ENCODE measurements at places on chromosomes 5 and 9.

DNA sequence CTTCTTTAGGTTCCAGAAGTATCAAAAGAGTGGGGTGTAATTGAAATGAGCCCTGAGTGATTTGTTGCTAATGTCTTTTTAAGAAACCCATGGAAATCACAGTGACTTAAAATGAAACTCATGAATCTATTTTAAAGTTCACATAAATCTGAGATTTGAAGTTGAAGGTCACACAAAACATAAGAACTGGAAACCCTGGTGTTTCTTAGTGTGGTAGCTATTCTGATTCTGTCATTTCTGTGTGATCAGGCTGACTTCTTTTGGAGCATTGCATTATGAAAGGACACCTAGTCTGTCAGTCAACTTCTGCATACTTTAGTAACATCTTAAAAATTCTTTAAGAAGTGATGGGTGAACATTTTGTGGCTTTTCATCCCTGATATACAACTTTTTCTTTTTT lies 448.8 kb downstream of the TLE4 start:
- DNase-seq, result no peak

DNA sequence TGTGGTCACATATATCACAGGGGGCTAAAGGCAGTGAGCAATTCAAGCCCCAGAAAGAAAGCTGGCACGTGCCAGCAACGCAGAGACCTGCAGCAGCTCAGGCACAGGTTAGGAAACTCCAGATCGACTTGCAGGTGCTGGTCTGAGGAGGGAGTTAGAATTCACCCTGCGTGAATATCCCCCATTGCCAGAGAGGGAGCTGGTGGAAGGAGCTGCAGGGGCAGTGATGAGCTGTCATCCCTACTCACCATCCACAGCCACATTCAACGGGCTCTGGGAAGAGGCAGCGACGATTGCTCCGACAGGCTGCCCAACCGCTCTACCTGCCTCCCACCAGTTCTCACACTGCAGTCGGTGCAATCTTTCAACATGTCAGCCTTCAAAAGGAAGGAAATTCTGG lies 40.8 kb upstream of the CLK4 start:
- no peak for DNase-seq

DNA sequence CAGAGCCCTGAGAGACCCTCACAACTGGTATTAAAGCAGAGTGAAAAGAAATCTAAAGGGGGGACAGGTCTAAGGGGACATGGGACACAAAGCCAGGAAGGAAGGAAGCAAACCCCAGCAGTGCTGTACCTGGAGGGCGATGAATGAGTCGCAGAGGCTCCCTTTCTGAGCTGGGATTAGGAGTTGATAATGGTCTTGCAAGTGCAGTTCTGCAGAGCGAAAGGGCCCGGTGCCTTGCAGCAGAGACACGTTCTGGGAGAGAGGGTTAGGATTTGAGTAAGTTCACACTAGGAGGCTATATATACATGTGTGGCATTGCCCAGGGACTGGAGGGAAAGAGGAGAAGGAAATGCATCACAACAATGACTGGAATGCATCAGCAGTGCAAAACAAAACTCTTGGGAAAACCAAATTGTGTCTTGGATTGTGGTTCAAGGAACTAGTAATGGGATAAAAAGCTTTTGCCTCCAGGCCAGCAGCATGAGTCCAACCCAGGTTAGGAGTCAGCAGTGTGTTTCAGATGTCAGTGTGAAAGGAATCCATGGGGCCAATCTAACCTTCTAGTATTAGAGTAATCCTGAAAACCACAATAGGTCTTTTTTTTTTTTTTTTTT lies 38.8 kb upstream of the LIFR start:
- DNase-seq, result no peak

DNA sequence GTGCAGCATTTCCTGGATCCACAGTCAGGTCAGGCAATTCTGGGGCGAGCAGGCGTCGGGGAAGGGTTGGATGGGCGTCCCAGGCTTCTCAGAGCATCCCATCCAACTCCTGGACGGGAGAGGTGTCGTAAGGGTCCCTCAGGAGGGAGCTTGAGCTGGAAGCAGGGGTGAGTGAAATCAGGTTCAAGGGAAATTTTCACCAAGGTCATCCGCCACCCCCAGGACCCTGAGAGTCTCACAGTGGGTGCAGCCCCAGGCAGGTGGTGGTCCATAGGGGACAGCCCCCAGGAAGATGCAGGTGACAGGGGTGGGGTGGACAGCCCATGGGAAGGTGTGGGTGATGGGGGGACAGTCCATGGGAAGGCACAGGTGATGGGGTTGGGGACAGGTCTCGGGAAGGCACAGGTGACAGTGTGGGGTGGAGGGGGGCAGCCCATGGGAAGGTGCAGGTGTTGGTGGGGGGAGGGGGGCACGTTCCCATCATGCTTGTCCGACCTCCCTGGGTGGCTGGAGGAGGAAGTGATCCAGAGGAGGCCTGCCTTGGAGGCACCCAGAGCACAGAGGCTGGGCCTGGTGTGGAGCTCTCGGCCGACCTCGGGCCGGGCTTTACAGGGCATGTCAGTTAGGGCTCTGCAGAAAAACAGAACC lies 48.9 kb downstream of the AHRR start:
- DNase-seq, result no peak

DNA sequence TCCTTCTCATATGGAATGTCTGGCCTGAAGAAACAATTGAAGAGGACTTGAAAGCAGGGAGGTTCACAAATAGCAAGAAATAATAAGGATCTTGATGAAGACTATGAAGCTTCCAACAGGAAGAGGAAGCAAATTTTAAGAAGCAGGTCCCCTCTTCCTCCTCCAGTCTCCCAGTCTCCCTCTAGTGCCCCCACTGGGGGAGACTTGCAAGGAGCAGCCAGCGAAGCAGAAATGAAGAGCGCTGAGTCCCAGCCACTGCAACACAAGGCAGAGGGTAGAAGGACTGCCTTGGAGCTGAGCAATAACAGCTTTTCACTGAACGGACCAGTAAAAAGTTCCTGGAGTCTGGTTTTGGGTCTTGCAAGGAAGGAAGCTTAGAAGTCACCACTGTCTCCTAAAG lies 32.6 kb upstream of the ACO1 start:
- DNase-seq, result no peak

DNA sequence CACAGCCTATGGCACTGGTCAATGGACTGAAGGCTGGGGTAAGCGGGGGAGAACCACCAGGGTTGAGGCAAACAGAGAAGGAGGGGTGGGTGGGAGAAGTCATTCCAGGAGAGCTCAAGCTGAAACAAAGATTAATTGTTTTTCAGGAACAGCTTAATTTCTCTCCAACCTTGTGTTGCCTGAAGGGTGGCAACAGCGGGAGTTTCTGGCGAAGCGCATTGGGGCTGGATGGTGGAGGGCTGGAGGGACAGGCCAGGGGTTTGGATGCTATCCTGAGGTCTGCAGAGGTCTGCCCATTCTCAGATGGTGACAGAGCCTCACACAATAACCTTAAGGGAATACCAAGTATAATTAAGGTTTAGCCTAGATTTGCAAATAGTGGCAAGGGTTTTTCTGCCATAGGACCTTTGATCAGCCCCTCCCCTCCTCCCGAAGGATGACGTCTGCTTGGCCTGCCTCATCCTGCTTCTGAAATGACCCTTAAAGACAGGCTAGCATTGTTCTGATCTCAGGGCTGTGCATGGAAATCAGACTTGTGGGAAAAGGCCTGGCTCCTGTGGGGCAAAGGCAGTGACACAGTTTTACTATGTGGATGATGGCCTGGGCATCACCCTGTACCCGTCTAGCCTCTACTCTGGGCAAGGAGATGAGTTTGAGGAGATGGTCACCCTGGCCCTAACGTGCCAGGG lies 32.7 kb downstream of the PSD2 start:
- no peak for DNase-seq

- DNase-seq, result no peak
Measured at GRCh38 chr5:32713770-32714381, 2.8 kb downstream of the NPR3 start.

GRCh38 chr9:92535940-92536850 lies at the start of gene ECM2:
Gene ECM2, minus strand, starts transcription at chr9:92535990. Its CDS starts 13,124 bp downstream, at chr9:92522866.
- DNase-seq, result no peak

DNA sequence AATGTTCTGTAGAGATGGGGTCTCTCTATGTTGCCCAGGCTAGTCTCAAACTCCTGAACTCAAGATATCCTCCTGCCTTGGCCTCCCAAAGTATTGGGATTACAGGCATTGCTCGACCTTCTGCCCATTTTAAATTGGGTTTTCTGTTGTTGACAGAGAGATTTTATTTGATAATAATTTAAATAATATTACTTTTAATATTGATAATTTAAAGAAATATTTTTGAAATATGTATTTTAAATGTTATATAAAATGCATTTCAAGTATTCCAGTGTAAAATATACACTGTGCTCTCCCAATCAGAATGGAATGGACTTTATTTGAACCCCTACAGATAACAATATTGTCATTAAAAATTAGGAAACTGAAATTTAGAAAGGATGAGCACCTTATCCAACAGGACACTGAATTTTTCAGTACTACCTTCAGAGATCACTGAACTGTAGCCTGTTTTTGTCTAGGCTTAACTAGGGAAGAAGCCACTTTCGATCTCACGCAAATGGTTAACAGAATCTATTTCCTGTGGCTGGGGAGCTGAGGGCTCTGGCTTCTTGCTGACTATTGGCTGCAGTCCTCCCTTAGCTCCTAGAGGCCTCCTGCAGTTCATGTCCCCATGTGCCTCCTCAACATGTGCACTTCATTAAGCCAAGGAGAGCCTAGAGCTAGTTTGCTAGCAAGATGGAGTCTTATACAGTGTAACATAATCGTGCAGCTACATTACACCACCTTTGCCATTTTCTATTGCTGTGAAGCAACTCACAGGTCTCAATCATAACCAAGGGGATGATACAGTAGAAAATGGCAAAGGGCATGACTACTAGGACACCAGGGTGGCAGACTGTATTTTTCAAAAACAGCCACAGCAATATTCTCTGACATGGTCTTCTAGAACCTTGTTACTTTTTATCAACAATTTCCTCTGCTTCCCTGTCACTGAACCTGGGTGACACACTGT lies 150.0 kb downstream of the CDC42SE2 start:
- no peak for DNase-seq

- peak; percentile 83 for DNase-seq
Measured at GRCh38 chr5:112995764-112996618, 19.4 kb downstream of the DCP2 start.

DNA sequence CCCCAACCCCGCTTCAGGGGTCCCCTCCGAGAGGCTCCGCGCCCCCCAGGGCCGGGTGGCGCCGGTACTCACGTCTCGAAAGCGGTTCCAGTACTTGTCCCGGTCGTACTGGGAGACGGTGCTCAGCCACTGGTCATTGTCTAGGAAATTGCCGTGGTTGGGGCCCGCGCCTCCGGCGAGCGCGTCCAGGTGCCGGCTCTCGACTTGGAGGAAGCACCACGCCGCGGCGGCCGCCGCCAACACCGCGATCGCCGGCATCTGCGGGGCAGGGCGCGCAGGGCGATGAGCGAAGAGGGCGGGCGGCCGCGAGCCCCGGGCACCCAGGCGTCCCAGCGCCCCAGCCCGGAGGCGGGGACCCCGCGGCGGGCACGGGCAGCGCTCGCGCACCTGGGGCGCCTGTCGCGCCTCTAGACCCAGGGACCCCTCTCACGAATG lies 808 bp downstream of the SPOCK1 start:
- no peak for DNase-seq

GRCh38 chr5:181050016-181050415 lies 9.9 kb downstream of the BTNL9 start:
- DNase-seq, result no peak

DNA sequence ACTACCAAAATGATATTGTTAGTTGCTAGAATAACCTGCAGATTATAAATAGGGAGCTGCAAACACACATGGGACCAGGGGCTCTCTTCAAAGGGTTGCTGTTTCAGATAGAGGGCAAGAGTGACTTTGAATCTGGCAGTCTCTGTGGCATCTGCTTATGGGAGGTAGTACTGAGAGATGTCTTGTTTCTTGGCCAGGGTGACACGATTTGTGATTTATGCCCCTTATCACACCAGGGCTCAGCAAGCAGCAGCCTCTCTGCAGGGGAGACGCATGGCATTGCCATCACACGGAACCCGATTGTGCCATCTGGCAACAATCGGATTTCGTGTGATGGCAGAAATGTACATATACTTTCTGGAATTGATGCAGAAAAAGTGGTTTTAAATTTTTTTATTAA lies 615.6 kb downstream of the ZNF608 start:
- no peak for DNase-seq

DNA sequence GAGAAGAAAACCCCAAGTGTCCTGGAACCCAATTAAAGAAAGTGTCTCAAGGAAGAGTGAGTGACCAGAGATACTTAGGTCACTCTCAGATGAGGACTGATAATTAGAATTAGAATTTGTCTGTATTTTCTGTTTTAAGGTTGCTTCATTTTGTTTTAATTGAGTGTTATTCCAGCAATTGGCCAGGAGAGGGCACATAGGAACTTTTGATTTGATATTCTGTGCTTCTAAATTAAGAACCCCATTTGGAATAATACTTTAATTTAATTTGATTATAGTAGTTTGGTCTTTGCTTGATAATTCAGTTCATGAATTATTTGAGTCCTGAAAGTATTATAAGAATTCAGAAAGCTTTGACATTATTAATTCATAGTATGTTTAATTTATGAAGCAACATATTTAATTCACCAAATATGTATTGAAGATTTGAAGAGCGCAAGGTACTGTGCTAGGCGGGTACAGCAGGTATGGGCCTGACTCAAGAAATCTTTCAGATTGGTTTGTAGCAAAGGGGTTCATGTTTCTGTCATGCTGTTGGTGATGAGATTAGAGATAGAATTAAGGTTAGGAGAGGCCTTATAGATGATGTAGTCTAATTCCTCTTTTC lies 4.9 kb downstream of the MRPL22 start:
- no peak for DNase-seq

DNA sequence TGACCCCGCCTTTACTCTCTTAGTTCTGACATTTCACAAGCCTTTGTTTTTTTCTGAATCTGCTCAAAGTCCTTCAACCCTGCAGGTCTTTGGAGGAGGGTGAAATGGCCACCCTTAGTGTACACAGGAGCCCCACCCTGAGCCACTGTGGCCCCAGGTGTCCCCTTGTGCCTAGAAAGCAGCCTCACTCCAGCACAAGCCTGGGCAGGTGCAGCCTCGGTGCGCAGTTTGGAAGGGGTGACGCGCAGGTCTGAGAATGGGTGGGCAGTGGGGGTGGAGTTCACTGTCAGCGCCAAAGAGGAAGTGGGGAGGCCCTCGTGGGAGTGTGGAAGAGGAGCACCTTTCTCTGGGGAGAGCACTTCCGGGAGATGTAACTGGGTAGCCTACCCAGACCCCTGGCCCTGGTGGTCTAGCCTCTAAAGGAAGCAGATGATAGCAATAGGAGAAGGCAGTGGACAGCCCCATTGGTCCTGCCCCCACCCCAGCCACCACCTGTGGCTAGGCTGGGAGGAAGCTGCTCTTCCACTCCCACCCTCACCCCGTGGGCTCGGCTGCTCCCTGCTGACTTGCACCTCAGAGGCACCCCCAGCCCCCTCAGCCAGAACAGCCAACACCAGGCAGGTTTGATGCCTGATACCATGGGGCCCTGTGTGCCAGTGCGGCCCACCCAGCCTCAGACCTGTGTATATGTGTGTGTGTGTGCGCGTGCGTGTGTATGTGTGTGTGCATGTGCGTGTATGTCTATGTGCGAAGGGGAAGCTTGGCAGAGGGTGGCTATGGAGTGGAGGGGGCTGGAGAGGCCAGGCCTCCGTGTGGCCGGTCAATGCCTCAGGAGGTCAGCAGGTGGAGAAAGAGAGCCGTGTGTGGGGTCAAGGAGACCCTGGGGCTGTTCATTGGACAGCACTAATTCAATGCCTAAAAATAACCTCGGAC lies 16.8 kb upstream of the DAB2IP start:
- no peak for DNase-seq

- no peak for DNase-seq
Measured at GRCh38 chr5:169753795-169754194, 116.7 kb downstream of the DOCK2 start.

- no peak for DNase-seq
Measured at GRCh38 chr5:125370461-125371205, 624.2 kb upstream of the ZNF608 start.

GRCh38 chr5:102649731-102650130 lies 105.4 kb upstream of the PAM start:
- no peak for DNase-seq

Measured in activated T-cell treated with anti-CD3 and anti-CD28 coated beads for 4 hours (primary cell).